Naive thymus-derived CD4-positive, alpha-beta T cell (primary cell): ENCODE measurements at places on chromosomes 5 and 9.

GRCh38 chr5:121144764-121145163 lies 680.7 kb downstream of the PRR16 start:
- no peak overlapping the region for H3K4me3 ChIP-seq
- no peak overlapping the region for H3K27ac ChIP-seq

DNA sequence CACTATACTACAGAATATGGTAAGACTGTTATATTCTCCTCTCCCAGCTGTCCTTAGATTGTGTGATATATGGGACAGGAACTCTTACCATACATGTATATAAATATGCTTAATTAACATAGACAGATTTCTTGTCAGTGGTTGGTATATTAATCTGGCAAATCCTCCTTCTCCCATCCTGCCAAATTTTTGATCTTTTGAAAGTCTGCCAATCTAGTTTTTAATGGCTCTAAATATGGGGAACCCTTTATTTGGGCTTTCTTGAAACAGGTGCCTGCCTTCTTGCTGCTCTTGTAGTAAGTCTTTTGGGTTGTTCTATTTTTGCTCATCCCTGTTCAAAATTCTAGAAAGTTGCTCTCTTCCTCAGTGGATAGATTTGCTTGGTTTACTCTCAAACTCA lies 63.5 kb downstream of the SPATA31D1 start:
- H3K27me3 ChIP-seq = no peaks in the 10 kb centered on the region
- H3K4me3 ChIP-seq = no peak overlapping the region
- no peaks in the 10 kb centered on the region for H3K36me3 ChIP-seq
- no peak overlapping the region for H3K27ac ChIP-seq

DNA sequence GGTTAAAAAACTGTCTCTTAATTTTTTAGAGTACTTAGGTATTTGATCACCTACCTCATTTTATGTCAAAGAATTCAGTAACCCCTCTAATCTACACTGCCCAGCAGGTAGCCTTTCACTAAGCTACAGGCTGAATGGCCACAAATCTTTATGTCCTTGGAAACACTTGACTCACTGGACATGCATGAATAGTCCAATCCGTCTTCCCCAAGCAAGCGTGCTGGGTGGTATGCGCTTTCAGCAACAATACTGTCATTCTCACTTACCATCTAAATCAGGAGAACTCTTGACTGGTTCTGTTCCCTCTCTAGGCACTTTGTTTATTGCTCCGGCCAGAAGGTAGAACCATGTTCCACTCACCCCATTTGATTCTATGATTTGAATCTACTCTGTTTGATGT lies 73.1 kb downstream of the TRPM3 start:
- H3K4me3 ChIP-seq = no peak overlapping the region
- no peaks in the 10 kb centered on the region for H3K4me1 ChIP-seq
- no peak overlapping the region for H3K27ac ChIP-seq
- no peaks in the 10 kb centered on the region for H3K36me3 ChIP-seq
- no peaks in the 10 kb centered on the region for H3K27me3 ChIP-seq
- DNase-seq = no peak

DNA sequence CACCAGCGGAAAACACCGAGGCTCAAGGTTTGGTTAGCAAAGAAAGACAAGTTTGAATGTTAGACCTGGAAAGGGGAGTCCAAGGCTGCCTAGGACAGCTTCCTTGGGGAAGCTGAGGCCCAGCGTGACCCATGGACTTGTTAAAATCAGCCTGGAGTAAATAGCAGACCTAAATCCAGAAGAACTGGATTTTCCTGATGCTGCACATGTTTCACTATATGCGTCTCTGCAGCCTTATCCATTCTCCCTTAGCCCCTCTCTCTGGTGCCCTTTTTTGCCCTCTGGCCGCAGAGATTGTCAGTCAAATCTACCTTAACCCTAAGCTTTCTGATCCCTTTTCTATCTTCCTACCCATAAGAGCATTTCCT lies 119.9 kb downstream of the NTRK2 start:
- no peaks in the 10 kb centered on the region for H3K27me3 ChIP-seq
- no peak overlapping the region for H3K4me3 ChIP-seq
- H3K4me1 ChIP-seq = no peaks in the 10 kb centered on the region
- H3K36me3 ChIP-seq = no peaks in the 10 kb centered on the region

GRCh38 chr5:110865400-110866094 lies 126.7 kb downstream of the SLC25A46 start:
- DNase-seq = no peak
- no peak overlapping the region for H3K4me3 ChIP-seq
- H3K27ac ChIP-seq = no peak overlapping the region
- H3K36me3 ChIP-seq = no peaks in the 10 kb centered on the region
- no peaks in the 10 kb centered on the region for H3K27me3 ChIP-seq

GRCh38 chr9:5670079-5670478 lies 41.2 kb downstream of the RIC1 start:
- H3K27ac ChIP-seq = no peak overlapping the region
- H3K4me1 ChIP-seq = peaks cover 9% of the 10 kb centered on the region
- H3K27me3 ChIP-seq = no peaks in the 10 kb centered on the region
- no peak for DNase-seq
- H3K36me3 ChIP-seq = no peaks in the 10 kb centered on the region
- no peak overlapping the region for H3K4me3 ChIP-seq

GRCh38 chr5:137286025-137286610 lies 213.0 kb downstream of the SPOCK1 start:
- H3K27ac ChIP-seq = no peak overlapping the region
- H3K4me3 ChIP-seq = no peak overlapping the region
- H3K36me3 ChIP-seq = no peaks in the 10 kb centered on the region
- DNase-seq = no peak

- H3K4me1 ChIP-seq = no peaks in the 10 kb centered on the region
- no peaks in the 10 kb centered on the region for H3K27me3 ChIP-seq
- peaks cover 14% of the 10 kb centered on the region for H3K36me3 ChIP-seq
- no peak overlapping the region for H3K27ac ChIP-seq
- no peak for DNase-seq
These were observed 75.4 kb downstream of the SLF1 start for GRCh38 chr5:94693845-94694370.

DNA sequence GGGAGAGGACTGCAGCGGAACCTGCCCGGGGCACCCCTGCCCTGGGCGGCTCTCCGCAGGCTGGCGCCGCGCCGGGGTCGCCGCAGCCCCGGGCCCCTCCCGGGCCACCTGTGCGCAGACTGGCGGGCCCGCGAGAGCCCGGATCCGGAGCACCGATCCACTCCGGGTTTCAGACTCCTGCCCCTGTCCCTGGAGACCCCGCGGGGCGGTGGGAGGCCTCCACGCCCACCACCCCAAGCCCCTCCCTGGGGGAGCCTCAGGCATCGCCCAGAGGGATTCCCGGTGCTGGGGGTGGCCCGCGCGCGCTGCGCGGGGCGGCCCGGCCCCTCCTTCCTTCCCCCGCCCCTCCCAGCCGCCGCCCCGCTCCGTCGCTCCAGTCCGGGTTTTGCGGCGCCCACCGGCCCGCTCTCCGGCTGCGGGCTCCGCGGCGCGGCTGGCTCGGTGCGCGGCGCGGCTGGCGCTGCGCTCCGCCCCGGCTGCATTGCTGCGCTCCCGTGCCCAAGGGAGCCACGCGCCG lies at the start of gene UNC5A:
Gene UNC5A (plus strand): TSS at position 479 of the 517 bp plus-strand sequence. CDS start 192 bp downstream, outside the sequence.
- peak within 1 kb of the TSS; percentile 9 for H3K4me3 ChIP-seq
- H3K27ac ChIP-seq = no peak within 1 kb of the TSS
- peak; percentile 62 for DNase-seq
- H3K27me3 ChIP-seq = peaks cover 4% of the 10 kb centered on the region
- no peaks in the 10 kb centered on the region for H3K4me1 ChIP-seq
- no peaks in the 10 kb centered on the region for H3K36me3 ChIP-seq

DNA sequence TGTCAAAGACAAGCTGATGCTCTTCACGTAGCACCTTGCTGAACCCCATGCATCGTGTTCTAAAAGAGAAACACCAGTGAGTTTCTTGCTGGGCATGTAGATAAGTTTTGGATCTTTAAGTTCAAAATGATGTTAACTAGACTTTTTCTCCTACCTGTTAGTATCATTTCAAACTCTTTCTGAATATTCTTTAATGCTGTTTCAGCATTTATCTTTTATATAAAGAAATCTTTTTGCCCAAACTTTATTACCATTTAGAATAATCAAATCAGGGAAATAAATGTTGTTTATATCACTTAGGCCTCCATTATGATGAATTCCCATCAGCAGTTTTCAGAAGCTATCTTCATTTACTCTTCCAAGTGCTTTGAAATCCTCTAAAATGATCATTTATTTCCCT lies 542.8 kb downstream of the CDH10 start:
- no peak overlapping the region for H3K4me3 ChIP-seq
- no peaks in the 10 kb centered on the region for H3K4me1 ChIP-seq
- no peak for DNase-seq
- H3K27me3 ChIP-seq = peaks cover 2% of the 10 kb centered on the region
- H3K36me3 ChIP-seq = no peaks in the 10 kb centered on the region

DNA sequence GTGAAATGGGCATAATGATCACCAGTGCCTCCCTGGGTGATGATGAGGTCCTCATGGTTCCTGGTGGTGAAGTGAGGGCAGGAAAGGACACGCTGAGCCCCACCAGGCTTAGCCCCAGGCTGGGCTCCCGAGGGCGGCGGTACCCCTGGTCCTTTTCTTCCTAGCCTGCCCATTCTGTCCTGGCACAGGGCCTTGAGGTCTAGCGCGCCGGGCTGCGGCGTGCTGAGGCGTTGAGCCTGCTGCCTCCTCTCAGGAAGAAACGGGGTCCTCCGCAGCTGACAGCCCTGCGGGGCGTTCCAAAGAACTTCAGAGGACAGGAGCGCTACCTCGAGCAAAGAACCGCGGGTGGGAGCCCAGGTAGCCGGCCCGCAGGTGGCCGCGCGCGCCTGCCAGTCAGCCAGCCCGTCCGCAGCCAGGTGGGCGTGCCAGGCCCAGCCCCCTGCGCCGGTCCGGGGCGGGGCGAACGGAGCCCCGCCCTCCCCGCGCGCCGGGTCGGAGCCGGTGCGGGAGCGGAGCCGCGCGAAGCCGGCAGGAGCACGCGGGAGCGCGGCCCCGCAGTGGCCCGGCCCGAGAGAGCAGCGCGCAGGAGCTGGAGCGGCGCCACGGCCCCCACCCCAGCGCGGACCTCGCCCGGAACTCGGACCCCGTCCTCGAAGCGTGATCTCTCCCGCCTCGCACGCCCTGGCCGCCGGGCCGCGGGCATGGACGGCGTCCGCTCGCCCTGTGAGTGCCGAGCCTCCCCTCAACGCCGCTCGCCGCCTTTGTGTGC lies at the start of gene WNK2:
Gene WNK2 (plus strand): TSS at position 477 of the 769 bp plus-strand sequence. CDS start 791 bp downstream, outside the sequence.
- H3K4me1 ChIP-seq = peaks cover 7% of the 10 kb centered on the region
- no peaks in the 10 kb centered on the region for H3K27me3 ChIP-seq
- DNase-seq = peak; percentile 42
- H3K36me3 ChIP-seq = no peaks in the 10 kb centered on the region
- H3K4me3 ChIP-seq = peak within 1 kb of the TSS; percentile 42

GRCh38 chr9:126514037-126514821 lies 99.5 kb upstream of the LMX1B start:
- no peak for DNase-seq
- no peak overlapping the region for H3K27ac ChIP-seq
- no peaks in the 10 kb centered on the region for H3K27me3 ChIP-seq
- no peaks in the 10 kb centered on the region for H3K36me3 ChIP-seq
- peaks cover 25% of the 10 kb centered on the region for H3K4me1 ChIP-seq

GRCh38 chr9:133221177-133221809 lies 12.2 kb upstream of the OBP2B start:
- no peak for DNase-seq
- no peaks in the 10 kb centered on the region for H3K27me3 ChIP-seq
- no peaks in the 10 kb centered on the region for H3K4me1 ChIP-seq
- H3K4me3 ChIP-seq = no peak overlapping the region
- no peaks in the 10 kb centered on the region for H3K36me3 ChIP-seq

DNA sequence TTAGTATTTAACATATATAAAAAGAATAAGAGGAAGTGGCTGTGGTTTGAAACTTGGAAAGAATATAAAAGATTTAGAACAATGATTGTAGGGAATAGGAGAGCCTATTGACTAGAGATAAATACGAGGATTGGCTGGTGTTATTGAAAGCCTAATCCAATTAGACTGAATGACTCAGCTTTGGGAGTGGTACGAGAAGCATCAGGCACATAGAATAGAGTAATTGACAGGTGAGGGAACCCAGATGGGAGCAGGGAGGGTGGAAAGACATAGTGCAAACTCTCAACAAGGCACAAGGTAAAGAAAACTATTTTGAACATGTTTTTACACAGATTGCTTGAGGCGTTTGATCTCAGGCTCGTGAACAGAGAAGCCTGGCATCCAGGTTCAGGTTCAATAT lies 338.9 kb upstream of the KLF9 start:
- no peak overlapping the region for H3K27ac ChIP-seq
- DNase-seq = no peak
- H3K4me3 ChIP-seq = no peak overlapping the region
- no peaks in the 10 kb centered on the region for H3K36me3 ChIP-seq
- H3K4me1 ChIP-seq = no peaks in the 10 kb centered on the region
- H3K27me3 ChIP-seq = no peaks in the 10 kb centered on the region

DNA sequence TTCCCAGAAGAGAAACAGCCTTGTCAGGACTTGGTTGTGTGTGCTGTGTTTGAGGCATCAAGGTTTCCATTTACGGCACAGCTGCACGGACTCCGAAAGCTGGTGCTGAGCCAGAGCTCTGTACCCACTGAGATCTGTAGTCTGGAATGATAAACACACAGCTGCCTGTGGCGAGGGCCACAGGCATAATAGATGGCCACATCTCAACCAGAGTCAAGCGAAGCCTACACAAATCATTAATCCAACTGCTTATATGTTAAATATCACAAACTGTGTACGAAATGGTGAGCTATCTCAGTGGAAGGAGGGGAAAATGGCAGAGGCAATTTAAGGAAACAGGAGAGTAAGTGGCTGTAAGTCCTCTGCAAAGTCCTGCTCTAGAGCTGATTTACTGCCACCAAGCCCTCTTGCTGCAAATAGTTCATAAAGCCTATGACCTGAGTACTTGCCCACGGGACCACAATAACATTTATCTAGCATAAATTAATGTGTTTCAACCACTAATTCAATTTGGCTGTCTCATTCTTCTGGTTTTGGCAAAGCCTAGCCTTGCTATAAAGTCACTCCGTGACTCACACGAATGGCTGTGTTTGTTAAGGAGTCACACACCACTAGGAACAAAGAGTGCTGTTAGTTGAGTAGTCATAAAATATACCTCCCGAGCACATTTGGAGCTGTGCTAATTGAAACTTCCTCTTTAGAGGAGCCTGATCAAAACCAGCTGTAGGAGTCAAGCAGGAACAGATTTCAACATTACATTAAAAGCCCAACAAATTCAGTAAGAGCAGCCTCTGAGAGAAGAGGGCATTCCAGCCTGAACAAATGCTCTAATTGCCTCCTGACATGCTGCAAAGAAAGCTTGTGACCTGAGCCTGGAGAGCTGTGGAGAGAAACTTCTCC lies 738.6 kb upstream of the ZNF608 start:
- no peaks in the 10 kb centered on the region for H3K27me3 ChIP-seq
- no peak overlapping the region for H3K27ac ChIP-seq
- DNase-seq = no peak
- no peaks in the 10 kb centered on the region for H3K36me3 ChIP-seq
- H3K4me3 ChIP-seq = no peak overlapping the region

DNA sequence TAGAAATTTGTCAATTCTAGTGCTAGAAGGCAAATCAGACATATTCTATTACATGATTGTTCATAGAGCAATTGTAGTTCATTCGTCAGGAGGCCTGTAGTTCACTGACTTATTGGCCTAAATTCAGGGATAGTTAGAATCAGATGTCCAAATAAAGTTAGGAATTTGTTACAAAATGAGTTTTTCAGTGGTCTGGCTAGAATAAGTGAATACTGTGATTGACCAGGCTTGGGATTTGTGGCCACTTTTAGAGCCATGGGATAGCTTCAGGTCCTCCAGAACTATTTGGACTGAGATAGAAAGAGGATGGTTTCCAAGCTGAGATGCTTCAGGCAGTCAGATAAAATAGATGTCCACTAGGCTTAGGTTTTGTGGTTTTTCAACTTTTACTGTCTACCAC lies 199.1 kb upstream of the MPDZ start:
- no peaks in the 10 kb centered on the region for H3K4me1 ChIP-seq
- no peaks in the 10 kb centered on the region for H3K27me3 ChIP-seq
- no peak overlapping the region for H3K4me3 ChIP-seq
- no peaks in the 10 kb centered on the region for H3K36me3 ChIP-seq
- H3K27ac ChIP-seq = no peak overlapping the region
- no peak for DNase-seq
